ENCODE measurements at places on chromosomes 2 and 18. TPM values are rescaled to one million over a fixed set of nuclear protein-coding genes. Genes with fewer than 3 reads are reported as not detected.

DPYSL5 gene
- not detected for total RNA-seq

IL36G gene
- total RNA-seq: not detected

CREG2 gene
- 0.58 TPM for total RNA-seq

LCLAT1 gene
- total RNA-seq: 13.3 TPM

UPP2 gene
- total RNA-seq: not detected

CLHC1 gene
- 6.9 TPM for total RNA-seq

SERPINB2 gene
- not detected for total RNA-seq

NAT8 gene
- total RNA-seq: not detected

HJURP gene
- total RNA-seq: 23.1 TPM

SCN9A gene
- 15.2 TPM for total RNA-seq

DSG4 gene
- total RNA-seq: not detected

CHRNA1 gene
- not detected for total RNA-seq
